ENCODE measurements at places on chromosomes 6 and 20.
A peak's percentile ranks its signal among the peaks of the same experiment; 100 is the strongest.

DNA sequence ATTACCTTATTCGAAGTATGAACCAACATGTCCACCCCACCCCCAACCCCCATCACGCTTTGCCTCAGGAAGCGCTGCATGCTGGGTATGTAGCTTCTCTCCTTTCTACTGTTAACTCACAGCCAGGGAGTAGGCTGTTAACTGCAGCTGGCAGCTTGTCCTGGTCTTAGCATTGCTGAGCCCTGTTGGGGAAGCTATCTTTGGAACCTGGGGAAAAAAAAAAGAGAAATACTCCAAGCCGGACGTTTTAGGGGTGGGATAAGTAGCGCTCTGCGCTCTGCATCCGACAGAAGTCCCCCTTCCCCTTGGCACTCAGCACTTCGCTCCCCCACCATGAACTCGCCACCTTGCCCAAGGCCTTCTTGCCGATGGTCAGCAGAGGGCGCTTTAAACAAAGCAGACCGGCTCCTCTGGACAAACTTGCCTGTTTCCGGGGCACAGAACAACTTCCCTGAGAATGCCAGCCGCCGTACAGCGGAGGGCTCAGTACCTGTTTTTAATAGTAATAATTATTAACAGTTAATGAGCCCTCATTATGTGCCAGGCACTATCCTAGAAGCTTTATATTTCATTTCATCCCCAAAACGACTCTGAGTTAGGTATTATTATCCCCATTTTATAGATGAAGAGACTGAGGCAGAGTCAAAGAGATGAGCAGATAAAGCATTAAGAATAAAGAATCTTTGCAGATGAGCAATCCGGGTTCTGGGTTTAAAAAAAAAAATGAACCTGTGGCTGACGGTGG lies 35.2 kb upstream of the MDFI start:
- H3K36me3 ChIP-seq = no peaks in the 10 kb centered on the region
- DNase-seq = peak; percentile 73
- H3K27me3 ChIP-seq = peaks cover 4% of the 10 kb centered on the region
- H3K4me1 ChIP-seq = peaks cover 6% of the 10 kb centered on the region
- H3K4me3 ChIP-seq = no peak overlapping the region

DNA sequence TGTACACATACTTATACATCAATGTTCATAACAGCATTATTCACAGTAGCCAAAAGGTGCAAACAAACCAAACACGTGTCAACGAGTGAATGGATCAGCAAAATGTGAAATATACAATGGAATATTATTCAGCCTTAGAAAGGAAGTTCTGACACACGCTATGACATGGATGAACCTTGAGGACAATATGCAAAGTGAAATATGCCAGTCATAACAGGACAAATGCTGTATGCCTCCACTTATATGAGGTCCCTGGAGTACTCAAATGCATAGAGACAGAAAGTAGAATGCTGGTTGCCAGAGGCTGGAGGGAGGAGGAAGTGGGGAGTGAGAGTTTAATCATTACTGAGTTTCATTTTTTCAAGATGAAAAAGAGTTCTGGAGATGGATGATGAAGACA lies 37.8 kb upstream of the IGF2R start:
- H3K27ac ChIP-seq = peak overlapping the region; percentile 64
- no peaks in the 10 kb centered on the region for H3K36me3 ChIP-seq
- H3K4me3 ChIP-seq = no peak overlapping the region
- H3K27me3 ChIP-seq = peaks cover 4% of the 10 kb centered on the region
- DNase-seq = peak; percentile 23

GRCh38 chr20:63103402-63104311 lies 96.9 kb upstream of the BHLHE23 start:
- no peaks in the 10 kb centered on the region for H3K27me3 ChIP-seq
- H3K27ac ChIP-seq = no peak overlapping the region
- peak; percentile 19 for DNase-seq
- H3K36me3 ChIP-seq = peaks cover 3% of the 10 kb centered on the region
- peaks cover 5% of the 10 kb centered on the region for H3K4me1 ChIP-seq

GRCh38 chr6:47710295-47710694 lies 11.9 kb downstream of the ADGRF4 start:
- no peak overlapping the region for H3K27ac ChIP-seq
- peaks cover 7% of the 10 kb centered on the region for H3K4me1 ChIP-seq
- H3K4me3 ChIP-seq = no peak overlapping the region
- DNase-seq = no peak

Measured in activated naive CD8-positive, alpha-beta T cell treated with anti-CD3 and anti-CD28 coated beads for 36 hours (primary cell).